ENCODE measurements at places on chromosomes 2 and 18. TPM values are rescaled to one million over a fixed set of nuclear protein-coding genes. Genes with fewer than 3 reads are reported as not detected.

IL36B gene
- total RNA-seq: not detected

DNA sequence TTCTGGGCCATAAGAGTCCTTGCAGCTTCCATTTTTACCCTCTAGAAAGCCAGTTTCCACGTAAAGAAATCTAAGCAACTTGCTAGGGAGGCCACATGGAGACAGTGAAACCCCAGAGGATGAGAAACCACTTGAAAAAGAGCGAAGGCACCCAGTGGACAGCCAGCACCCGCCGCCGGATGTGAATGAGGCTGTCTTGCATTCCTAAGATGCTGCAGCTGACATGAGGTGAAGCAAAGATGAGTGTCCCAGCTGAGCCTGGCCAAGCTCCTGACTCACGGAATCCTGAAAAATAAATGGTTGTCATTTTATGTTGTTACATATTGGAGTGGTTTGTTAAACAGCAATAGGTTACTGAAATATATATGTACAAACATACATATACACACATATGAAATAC, 65.9 kb upstream of the STPG4 start:
- no peak for DNase-seq

- DNase-seq: no peak
Measured at GRCh38 chr18:33576999-33577646, 896 bp upstream of the ASXL3 start.

SPP2 gene
- total RNA-seq: not detected

LIMS4 gene
- total RNA-seq: 0.54 TPM

DNA sequence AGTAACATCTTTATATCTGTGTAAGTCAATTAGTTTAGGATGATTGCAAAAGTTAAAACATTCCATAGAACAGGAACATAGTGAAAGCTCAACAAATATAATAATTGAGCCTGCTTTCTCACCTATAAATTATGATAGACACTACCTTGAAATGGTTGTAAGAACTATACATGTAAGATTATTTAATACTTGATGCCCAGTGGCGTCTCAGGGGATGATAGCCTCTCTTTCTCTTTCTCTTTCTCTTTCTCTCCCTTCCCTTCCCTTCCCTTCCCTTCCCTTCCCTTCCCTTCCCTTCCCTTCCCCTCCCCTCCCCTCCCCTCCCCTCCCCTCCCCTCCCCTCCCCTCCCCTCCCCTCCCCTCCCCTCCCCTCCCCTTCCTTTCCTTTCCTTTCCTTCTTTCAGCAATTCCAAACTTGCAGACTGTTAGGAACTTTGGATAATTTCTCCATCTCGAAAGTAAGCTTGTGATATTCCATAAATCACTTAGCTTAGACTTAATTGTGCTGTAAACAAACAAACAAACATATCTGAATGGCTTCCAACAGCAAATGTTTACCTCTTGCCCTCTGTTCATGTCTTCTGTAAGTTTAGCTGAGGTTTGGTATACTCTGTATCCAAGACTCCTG, 1102.7 kb downstream of the TSN start:
- no peak for DNase-seq

- no peak for DNase-seq
Measured at GRCh38 chr2:241895712-241896641, 26.4 kb downstream of the RTP5 start.

VRK2 gene
- total RNA-seq: 11.6 TPM

- DNase-seq: no peak
Measured at GRCh38 chr2:98387478-98387877, 41.2 kb downstream of the CNGA3 start.

GRCh38 chr2:67256892-67257291, 140.2 kb upstream of the ETAA1 start:
- DNase-seq: no peak

- no peak for DNase-seq
Measured at GRCh38 chr2:68248806-68249205, 3.5 kb downstream of the PPP3R1 start.

GRCh38 chr2:14776216-14776615, 143.7 kb downstream of the LRATD1 start:
- DNase-seq: no peak

DNA sequence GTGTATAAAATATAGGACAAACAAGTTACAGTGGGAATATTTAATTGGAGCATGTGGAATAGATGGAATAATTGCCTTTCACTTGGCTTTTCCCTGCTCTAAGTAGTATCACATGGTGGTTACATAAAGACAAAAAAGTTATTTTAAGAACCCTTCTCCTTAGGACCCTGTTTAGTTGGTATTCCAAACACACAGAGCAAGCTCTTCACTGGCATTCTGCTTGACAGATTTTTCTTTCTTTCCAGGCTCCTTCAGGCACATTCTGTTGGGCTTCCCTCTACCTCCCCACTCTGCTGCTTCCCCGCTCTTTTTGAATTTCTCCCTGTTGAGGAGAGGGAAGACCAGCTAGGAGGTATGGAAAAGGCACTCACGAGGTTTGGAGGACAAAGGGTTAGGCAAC, 29.0 kb upstream of the DARS1 start:
- no peak for DNase-seq

TEKT4 gene
- not detected for total RNA-seq

DNA sequence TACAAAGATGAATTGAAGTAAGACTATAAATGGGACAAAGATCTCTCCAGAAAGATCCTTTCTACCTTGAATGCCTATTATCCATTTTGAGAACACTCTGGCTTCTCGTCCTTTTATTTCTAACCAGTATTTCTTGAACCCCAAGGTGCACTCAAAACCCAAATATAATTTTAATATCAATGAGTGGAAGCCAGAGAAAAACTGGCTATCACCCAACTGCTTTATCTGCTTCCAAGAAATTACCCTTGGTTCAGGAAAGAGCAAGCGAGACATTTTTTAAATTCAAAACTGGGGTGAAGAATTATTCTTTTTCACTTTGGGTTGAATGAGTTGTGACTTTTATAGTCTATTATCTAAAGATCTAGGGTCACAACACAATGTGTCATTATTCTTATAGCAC, 221.3 kb downstream of the PTH2R start:
- DNase-seq: no peak

KCNJ13 gene
- total RNA-seq: not detected

DNA sequence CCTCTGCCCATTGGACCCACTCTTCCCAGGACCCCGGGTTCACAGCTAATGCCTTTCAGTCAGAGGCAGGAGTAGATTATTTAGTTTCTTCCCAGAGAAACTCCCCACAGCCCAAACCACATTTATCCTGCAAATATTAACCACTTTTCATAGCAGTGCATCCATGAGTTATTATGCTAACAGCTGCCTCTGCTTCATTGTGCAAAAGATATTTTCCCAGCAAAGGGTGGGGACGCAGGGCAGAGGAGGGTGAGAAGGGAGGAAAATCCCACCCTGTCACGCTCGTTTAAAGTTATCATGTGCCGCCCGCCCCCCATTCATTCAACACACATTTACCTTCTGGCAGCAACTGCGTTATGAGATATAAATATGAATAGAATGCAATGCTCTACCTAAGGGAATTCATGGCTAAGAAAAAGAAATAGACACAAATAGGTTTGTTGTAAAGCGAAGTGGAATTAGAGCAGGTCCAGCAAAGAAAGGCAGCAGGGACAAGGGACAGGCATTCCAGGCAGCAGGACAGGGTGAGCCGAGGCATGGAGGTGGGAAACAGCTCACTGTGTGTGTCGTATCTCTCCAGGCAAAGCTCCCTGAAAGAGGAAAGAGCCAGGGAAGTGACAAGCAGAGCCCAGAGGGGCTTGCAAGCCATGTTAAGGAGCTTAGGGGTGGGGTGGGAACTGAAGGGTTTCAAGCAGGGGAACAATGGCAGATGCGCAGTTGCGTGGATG, 46.3 kb upstream of the LTBP1 start:
- no peak for DNase-seq

GRCh38 chr2:189519631-189520387, 60.8 kb downstream of the SLC40A1 start:
- DNase-seq: no peak

DNA sequence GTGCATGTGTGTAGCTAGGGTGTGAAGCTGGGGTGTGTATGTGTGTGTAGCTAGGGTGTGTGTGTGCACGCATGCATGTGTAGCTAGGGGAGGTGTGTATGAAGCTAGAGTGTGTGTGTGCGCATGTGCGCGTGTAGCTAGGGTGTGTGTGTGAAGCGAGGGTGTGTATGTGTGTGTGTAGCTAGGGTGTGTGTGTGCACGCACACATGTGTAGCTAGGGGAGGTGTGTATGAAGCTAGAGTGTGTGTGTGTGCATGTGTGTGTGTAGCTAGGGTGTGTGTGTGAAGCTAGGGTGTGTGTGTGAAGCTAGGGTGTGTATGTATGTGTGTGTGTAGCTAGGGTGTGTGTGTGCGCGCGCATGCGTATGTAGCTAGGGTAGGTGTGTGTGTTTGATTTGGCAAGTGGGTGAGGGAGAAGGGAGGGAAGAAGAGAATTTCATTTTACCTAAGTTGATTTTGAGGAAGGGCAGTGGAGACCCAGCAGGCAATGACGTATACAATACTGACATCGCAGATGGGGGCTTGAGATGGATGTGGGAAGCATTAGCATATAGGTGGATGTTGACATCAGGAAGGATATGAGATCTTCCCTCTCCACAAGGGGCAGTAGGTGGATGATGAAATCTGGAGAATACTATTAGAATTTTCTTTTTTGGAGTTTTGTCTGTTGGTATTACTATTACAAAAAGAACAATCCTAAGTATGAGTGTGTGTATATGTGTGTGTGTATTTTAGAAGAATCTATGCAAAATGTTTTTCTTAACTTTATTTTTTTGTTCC, 70.7 kb downstream of the PRELID3A start:
- no peak for DNase-seq

- DNase-seq: no peak
Measured at GRCh38 chr18:55120896-55121295, 161.6 kb upstream of the CCDC68 start.
